ENCODE measurements at places on chromosomes 16 and 17.

GRCh38 chr17:58580671-58581070, 66.2 kb upstream of the MTMR4 start:
- no peak for DNase-seq

DNA sequence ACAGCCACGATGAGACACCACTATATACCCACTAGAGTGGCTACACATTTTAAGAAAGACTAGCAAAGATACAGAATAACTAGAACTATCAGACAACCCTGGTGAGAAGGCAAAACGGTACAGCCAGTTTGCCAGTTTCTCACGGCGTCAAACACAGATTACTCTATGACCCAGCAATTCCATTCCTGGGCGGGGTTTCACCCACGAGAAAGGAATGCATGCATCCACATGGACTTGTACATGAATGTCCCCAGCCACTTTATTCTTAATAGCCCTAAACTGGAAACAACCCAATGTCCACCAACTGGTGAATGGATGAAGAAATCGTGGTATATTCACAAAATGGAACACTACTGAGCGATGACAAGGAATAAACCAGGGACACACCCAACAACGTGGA, 74.5 kb downstream of the MYH10 start:
- no peak for DNase-seq

- DNase-seq = peak; percentile 94
These were observed 2.0 kb downstream of the CORO7 start for GRCh38 chr16:4414187-4414917.

- DNase-seq = no peak
These were observed 1107.3 kb upstream of the EEF2KMT start for GRCh38 chr16:6204945-6205344.

- no peak for DNase-seq
These were observed at the start of gene SYT17 for GRCh38 chr16:19167710-19168370. TSS of gene SYT17 (plus strand) at chr16:19168240. CDS start at chr16:19168647, 407 bp downstream.

- no peak for DNase-seq
These were observed 103.4 kb downstream of the IRF8 start for GRCh38 chr16:86002178-86002900.

DNA sequence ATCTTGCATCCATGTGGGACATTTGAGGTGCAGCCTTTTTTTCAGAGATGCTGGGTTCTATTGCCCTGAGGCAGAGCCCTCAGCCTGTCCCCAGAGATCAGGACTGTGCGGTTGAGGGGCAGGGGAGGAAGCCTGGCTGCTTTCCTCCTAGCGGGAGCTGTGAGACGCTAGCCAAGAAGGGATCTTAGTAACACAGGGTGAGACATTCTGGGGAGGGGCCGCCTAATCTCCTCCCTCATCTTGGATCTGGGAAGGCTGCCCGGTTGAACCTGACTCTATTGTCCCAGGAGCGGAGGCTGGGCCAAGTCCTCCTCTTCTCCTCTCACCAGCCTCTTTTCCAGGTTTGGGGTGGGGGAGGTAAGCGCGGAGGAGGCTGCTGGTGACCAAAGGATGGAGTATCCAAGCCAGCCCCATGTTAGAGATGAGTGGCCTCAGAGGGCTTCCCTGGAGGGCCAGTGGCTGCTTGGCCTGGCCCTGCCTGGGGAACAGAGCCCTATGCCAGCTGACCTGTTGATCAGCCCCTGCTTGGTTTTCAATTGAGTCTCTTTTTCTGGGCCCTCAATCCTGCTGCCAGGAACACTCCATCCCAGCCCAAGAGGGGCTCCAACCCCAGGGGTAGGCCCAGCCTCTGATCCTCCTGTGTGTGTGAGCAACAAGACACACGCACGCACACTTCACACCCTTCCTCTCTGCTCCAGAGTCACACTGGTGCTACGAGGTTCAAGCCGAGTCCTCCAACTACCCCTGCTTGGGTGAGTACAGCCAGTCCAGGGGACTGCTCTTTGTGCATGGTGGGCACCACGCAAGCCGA, 5.0 kb downstream of the CA4 start:
- DNase-seq = no peak

GRCh38 chr17:35088356-35088880, 24.9 kb upstream of the RFFL start:
- no peak for DNase-seq

DNA sequence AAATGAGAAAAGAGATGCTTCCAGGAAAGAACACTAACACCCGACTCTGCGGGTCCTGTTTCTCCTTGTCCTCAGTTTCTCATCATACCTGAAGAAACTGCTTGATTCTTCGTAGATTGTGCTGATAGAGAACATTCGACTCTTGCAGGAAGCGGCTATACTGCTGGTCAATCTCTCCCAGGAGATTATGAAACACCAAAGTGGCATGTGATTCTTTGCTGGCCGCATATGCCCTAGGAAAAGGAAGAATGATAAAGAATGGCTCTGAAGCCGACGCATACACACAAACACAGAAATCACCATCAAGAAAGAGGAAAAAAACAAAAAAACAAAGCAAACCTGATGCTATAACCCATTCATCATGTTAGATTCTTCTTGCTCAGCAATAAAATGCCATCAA, 41.8 kb downstream of the STAT3 start:
- DNase-seq = no peak

GRCh38 chr17:15368600-15368999, 27.2 kb upstream of the TEKT3 start:
- no peak for DNase-seq

GRCh38 chr17:47301831-47302230, 21.9 kb upstream of the EFCAB13 start:
- no peak for DNase-seq

DNA sequence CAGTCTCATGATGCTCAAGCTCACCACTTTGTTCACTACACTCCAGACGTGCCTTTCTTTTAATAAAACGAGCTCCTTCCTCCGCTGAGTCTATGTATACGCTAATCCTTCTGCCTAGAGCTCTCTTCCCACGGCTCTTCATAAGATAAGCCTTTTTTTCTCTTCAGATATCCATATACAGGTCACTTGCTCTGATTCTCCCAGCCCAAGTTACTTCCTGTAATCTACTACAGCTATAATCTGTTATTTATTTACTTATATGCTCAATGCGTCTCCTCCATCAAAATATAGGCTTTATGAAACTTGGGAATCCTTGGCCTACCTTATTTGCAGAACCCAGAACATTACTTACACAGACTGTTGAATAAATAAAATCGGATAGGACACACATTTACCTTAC, 17.4 kb downstream of the C16orf87 start:
- DNase-seq = no peak

- no peak for DNase-seq
These were observed 4.1 kb downstream of the UBALD2 start for GRCh38 chr17:76268991-76269981.

DNA sequence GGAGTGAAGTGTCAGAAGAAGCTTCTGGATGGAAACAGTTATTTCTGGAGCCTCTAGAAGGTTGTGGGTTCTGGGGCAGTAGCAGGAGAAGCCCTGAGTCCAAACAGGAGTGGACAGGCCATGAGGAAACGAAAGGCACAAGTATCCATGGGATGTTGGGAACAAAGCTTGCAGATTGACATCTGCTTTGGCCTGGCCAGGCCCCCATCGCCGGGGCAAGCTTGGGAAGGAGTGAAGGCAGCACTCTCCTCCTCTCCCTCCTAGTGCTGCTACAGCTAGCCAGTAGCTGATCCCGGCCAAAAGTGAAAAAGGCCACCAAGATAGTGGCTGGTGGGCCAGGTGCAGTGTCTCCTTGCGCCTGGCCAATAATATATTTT, 40.4 kb downstream of the B9D1 start:
- DNase-seq = no peak

DNA sequence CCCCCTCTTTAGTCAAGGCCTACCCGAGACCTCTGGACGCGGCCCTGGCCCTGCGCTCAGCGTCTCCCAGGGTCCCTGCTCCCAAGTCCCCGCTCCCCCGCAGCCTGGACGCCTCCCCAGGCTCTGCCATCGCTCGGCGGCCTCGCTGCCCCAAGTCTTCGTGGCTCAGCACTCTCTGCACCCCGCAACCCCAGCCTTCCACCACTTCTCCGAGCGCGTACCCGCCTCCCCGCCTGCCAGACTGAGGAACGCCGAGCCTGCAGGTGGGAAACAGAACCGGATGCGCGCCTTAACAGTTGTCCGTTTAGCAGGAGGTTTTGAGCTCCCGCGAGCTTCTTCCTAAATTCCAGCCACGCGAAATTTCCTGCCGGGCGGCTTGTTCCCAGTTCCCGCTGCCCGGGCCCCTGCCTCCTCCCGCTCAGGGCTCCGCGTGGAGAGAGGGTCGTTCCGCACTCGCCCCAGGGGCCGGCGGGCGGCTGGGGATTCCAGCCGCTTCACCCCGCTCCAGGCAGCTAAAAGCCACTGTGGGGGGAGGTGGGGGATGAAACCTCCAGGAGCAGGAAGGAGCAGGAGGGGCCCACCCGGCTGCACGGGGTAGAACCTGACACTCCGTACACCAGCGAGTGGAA, 87.7 kb downstream of the KCNJ12 start:
- DNase-seq = no peak

DNA sequence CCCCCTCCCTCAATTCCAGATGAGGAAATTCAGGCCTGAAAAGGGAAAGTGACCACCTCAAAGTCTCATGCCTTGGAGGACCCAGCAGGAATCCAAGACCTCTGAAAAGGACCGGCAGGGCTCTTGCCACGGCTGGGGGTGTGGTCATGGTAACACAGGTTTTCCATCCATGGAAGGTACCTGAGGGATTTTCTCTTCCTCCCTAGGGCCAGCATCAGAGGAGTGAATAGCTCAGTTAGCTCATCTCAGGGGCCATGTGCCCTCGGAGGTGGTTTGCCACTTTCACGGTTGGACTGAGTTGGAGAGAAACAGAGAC, 1.3 kb downstream of the CIITA start:
- DNase-seq = no peak

GRCh38 chr17:69048634-69049033, 12.1 kb downstream of the ABCA9 start:
- no peak for DNase-seq

DNA sequence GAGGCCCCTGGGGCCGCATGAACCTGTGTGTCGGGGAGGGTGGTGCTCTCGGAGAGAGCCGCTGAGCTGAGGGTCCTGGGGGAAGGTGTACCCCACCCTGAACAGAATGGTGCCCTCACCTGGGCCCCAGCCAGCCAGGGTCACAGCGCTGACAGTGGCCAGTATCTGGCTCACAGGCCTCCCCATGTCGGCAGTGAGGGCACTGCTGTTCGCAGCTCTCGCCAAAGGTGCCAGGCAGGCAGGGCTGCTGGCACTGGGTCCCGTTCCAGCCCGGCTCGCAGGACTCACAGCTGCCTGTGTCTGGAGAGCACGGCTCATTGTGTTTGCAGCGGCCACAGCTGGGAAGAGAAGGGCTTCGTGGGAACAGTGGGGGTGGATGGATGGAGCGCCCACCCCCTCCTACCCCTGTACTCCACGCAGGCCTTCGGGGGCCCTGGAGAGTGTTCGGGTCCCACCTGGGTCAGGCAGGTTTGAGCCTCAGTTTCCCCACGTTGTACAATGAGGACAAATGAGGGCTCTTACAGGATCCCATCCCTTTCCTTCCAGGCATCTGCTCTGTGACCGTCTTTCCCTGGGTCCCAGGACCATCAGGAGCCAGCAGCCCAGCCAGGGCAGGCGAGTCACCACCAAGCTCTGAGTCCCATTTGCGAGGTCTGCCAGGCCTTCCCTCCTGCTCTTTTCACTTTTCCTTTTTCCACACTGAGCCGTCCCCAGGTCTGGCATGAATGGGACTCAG, 5.0 kb downstream of the SCARF1 start:
- no peak for DNase-seq

GRCh38 chr16:25177831-25178688, 38.7 kb upstream of the AQP8 start:
- DNase-seq = no peak

DNA sequence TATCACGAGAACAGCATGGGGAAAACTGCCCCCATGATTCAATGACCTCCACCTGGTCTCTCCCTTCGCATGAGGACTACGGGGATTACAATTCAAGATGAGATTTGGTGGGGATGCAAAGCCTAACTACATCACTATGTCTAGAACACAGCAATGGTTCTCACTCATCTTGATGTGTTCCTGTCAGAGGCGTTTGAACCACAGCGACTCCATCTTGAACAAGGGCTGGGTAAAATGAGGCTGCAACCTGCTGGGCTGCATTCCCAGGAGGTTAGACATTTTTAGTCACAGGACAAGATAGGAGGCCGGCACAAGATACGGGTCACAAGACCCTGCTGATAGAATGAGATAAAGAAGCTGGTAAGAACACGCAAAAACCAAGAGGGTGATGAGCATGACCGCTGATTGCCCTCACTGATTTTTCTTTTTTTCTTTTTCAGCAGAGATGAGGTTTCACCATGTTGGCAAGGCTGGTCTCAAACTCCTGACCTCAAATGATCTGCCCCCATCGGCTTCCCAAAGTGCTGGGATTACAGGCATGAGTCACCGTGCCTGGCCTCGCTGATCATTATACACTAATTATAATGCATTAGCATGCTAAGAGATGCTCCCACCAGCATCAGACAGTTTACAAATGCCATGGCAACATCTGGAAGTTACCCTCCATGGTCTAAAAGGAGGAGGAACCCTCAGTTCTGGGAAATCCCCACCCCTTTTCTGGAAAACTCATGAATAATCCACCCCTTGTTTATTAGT, 3.0 kb upstream of the PPY start:
- DNase-seq = no peak

DNA sequence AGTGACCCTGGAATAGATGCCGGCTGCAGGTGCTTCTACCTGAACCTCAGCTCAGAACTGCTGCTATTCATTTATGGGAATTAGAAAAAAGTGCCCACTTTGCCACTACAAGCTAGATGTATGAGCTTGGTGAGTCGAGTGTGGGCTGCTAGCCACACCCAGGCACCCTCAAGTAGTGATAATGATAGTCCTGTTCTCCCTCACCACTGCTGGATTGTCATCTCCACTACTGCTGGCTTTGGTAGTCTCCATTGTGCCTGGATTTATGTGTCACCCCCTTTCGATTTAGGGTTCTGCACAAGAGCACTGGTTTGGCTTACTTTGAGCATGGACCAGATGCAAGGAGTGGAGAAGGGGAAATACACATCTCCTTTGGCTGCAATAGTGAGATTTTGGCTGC, 73.0 kb upstream of the N4BP1 start:
- no peak for DNase-seq

DNA sequence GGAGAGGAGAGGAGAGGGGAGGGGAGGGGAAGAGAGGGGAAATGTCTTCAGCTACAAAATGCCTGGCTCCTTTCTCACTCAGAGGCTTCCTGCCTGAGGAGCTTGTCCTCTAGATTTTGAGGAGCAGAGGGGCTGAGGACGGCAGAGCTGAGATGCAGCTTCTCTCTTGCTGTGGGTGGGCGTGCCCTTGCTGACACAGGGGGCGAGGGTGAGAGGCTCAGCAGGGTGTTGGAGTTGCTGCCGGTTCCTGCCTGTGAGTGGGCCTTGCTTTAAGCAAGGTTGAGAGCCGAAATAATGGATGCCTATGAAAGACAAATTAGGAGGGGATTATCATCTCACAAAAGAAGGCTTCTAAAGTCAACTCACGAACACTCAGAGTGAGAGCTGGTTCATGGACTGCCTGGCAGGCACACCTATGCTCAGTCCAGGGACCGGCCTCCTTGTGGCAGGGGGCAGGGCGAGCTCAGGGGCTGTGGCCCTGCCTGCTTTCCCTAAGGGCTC, 215.6 kb downstream of the MSI2 start:
- no peak for DNase-seq

DNA sequence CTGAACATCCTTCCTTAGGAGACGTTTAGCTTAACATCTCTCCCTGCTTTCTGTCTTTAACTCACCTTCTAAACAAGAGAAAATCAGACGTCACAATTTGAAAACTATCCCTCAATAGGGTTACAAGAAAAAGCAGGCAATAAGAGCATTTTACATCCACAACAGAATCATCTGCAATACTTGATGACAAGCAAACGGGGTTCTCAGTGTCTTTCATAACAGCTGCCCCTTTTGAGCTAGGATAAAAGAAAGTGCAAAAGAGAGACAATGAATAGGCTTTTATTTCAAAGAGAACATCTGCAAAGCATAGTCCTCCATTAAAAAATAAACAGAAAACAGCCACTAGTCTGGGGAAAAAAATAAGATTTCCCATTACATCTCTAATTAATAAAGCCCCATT, 13.2 kb downstream of the XYLT1 start:
- no peak for DNase-seq
